NCI-H1930 (cell line): ENCODE measurements at places on chromosomes 5 and 9.

GRCh38 chr5:81166430-81166829 is 66.7 kb upstream of the CKMT2 start:
- DNase-seq: no peak

- peak; percentile 75 for DNase-seq
These were observed 134.2 kb upstream of the RGMB start for GRCh38 chr5:98639274-98639673.

DNA sequence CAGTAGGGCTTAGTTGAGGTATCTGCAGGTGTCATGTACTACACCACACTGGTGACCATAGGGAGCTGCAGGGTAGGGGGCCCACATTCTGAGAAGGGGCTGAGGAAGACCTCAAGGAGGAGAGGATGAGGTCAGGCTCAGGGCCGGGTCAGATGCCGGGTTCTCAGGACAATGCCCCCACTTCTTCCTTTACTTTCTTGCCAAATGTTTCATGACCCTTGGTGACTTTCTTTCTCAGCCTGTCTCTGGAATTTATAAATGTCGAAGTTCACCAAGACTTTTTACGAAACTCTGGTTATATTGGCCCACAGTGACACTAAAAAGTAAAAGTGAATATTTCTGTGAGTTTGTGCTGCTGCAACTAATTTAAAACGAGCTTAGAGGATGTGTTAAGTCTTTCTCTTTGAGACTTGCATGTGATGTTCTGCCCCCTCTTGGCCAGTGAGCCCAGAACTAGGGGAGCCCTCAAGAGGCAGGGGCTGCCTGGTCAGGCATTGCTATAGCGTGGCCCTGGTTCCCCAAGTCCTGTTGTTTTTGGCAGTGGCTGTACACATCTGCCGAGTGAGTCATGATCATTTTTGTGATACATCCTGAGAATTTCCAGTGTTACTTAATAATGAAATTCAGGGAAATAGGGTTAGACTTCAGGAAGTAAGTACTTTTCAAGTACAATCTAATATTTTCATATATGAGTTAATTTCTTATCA is 11.2 kb downstream of the ACO1 start:
- DNase-seq: no peak

- no peak for DNase-seq
These were observed 121.1 kb upstream of the SLC12A2 start for GRCh38 chr5:127962491-127962890.

- DNase-seq: no peak
These were observed 79.6 kb downstream of the DROSHA start for GRCh38 chr5:31452314-31452713.

DNA sequence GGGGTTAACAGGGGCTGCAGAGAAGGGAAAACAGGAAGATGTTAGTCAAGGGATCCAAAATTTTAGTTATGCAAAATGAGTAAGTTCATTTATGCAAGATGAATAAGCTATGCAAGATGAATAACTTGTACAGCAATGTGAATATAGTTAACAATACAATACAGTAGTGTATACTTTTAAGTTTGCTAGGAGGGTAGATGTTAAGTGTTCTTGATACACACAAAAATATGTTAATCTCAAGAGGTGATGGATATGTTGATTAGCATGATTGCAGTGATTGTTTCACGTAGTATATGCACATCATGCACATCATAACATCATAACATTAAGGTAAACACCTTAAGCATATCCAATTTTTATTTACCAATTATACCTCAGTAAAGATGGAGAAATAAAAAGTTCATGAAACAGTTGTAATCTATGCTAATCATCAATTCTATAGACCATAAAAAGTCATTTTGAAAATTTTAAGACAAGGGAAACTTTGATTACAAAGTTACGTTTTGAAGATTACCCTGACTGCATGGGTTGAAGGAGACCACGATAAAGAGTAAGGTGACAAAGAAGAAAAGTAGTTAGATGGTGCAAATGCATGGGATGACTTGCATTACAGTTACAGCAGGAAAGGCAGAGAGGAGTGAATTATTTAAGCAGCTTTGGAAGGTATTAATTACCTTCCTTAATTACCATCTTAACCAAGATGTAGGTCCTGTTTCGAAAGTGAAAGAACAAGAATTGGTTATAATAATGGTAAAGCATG is 31.4 kb downstream of the FAM174A start:
- DNase-seq: no peak

GRCh38 chr5:125229556-125229955 is 483.1 kb upstream of the ZNF608 start:
- no peak for DNase-seq

DNA sequence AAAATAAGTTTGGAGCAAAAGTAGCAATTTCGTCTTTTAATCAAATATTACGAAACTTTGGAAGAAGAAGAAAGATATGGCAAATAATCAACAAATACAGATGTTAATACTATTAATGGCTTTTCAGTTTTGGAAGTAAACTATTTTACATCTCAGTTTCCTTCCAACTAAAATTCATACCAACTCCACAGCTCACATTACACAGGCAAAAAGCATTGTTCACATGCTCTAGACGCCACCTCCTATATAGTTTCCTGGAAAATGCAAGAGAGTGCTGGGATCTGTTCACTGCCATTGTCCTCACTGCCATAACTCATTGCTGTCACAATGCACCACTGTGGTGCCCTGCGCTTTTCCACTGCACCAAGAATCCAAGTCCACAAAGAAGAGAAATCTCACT is 149.0 kb upstream of the FTMT start:
- DNase-seq: no peak

- no peak for DNase-seq
These were observed 50.7 kb downstream of the ARRDC3 start for GRCh38 chr5:91332267-91333045.

GRCh38 chr9:130042406-130042884 is 544 bp downstream of the FNBP1 start:
- DNase-seq: no peak

- DNase-seq: no peak
These were observed 17.2 kb upstream of the RGS3 start for GRCh38 chr9:113446323-113446740.

- DNase-seq: no peak
These were observed 99.2 kb downstream of the PRKACG start for GRCh38 chr9:68914751-68915150.

GRCh38 chr9:29456940-29457339 is 1883.7 kb upstream of the C9orf72 start:
- DNase-seq: no peak

DNA sequence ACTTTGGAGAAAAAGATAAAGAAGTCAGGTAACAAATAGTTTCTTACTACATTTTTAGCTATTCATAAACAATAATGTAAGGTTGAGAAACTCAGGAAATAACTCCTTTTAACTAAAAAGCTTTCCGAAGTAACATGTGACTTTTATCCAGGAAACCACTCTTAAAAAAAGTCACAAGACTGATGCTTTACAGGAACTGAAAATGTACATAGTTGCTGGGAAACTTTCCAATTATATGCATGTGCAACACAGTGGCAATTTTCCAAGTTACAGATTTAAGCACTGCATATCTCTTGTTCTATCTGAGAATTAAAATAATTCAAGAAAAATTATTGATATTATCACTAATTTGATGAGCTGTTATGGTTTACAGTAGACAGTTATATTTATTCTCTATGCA is 105.2 kb downstream of the CDH10 start:
- DNase-seq: no peak

DNA sequence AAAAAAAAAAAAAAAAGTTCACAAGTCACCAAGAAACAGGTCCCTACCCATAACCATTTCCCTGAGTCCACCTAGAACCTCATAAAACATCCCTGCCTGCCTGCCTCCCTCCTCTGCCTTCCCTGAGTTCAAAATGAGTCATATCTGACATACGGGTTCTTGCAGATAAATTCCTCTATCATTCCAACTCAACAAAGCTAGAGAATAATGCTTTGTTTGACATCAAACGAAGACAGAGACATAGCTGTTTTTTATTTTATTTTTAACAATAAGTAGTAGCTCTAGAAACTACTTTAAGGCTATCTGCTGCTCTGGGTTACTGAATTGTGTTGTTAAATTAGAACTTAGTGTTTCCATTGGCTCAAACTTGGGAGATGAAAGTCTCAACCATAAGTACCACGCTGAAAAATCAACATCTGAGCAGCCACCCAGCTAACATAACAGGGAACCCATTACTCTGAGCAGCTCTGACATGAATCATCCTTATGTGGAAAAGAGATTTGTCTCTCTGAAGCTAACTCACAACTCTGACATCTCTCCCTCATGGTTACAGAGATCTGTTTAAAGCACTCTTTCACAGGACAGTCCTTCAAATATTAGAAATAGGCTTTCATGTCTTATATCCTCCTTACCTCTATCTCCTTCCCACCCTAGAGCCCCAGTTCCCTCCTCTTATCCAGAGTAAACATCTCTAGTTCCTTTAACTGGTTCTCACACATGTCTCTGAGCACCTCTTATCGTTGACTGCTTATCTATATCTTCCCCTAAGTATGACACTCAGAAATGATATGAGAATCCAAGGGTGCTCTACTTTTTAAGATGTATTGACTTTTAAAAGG is 12.1 kb downstream of the TMEM245 start:
- no peak for DNase-seq
